NK-92 treated with Interleukin-12 subunit alpha and Interleukin-12 subunit beta, amount 100 ng/mL, for 24 hours (cell line): ENCODE measurements at places on chromosomes 2 and 18.

- no peak for DNase-seq
Measured at GRCh38 chr2:60693551-60693950, 62.5 kb upstream of the PAPOLG start.

- DNase-seq: no peak
Measured at GRCh38 chr2:16716944-16717343, 51.3 kb upstream of the CYRIA start.

DNA sequence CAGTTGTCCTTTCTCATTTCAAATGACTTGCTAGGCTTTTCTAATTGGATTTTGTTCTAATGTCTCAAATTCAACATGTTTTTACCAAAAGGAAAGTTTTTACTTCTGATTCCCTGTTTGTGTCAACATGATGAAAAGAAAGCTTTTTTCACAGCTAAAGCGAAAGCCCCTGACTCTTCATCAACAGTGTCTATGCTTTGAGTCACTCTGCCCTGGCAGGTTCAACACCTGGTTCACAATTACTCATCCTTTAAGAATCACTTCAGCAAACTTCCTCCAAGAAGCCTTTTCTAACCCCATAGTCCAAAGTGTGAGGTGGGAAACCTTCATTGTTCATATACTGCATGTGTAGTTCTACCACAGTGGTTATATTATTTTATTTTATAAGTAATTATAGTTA is 7.6 kb upstream of the DSG2 start:
- no peak for DNase-seq

DNA sequence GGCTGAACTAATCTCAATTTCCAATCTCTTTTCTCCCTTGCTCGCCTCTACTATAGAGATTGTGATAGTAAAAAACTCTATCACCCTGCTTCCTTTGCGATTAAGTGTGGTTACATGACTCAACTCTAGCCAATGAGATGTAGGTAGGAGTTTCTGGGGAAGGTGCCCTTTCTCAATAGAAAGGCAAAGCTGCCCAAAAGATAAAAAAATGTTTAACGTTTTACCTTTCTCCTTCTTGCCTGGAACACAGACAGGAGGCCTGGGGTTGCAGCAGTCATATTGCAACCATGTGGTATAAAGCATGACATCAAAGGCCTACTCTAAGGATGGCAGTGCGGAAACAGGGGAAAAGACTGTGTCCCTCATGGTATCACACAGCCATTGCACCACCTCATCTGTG is 31.5 kb downstream of the TMEM37 start:
- DNase-seq: no peak

GRCh38 chr18:31192086-31192776 is 29.6 kb upstream of the DSC1 start:
- DNase-seq: no peak

DNA sequence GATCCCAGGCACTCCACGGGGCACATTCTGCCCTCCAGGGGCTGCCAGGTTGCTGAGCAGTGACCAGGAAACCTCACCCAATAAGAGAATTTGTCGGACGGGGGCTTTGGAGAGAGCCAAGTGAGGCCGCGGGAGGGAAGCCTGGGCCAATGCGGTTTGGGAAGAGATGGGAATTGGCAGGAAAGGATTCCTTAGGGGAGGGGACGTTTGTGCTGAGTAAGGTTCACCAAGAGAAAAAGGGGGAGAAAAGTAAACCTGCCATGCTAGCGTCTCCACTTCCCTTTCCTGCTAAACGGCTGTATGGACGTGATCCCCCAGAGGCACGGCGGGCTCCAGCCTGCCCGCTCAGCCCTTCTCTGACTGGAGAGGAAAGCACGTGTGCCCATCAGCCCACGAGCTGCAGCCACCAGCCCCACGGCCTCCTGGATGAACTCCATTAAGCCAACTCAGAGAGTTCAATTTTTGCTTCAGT is 194.4 kb upstream of the ID2 start:
- peak; percentile 43 for DNase-seq
